ENCODE measurements at places on chromosomes 2 and 18.

- no peak for DNase-seq
These were observed 172.7 kb downstream of the BCL2 start for GRCh38 chr18:63146828-63147409.

- DNase-seq: no peak
These were observed 627 bp upstream of the GALR1 start for GRCh38 chr18:77248873-77249568.

- no peak for DNase-seq
These were observed 4.0 kb upstream of the RND3 start for GRCh38 chr2:150491430-150491829.

GRCh38 chr2:210009126-210009525, 6.7 kb downstream of the RPE start:
- DNase-seq: no peak

GRCh38 chr2:207086136-207086535, 79.6 kb downstream of the KLF7 start:
- DNase-seq: no peak

DNA sequence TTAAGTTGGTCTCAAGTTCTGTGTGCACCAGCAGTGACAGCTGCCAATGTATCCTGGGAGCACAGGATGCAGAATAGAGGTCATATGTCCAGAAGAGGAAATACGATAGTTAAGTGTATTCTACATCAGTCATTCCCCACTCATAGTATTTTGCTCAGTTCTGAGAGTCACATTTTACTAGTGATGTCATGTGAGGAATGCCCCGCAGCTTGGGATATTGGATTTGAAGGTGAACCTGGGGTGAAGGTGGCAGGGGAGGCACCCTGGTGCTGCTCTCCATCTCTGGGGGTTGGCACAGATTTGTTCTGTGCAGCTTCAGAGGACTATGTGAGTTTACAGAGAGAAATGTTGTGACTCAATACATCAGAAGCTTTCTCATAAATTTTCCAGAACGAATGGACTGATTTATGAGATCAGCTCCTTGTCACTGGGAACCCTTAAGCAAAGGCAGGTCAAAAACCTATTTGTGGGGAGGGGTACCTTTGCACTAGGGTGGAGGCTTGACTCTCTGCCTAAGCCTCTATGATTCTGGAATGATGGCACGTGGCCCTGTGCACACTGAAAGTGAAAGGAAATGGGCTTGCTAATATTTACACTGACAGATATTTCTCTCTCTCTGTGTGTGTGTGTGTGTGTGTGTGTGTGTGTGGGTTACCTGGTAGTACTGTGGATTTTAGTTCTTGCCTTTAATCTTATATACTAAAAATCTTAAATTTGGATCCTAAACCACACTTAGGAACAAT, 95.9 kb downstream of the NEB start:
- peak; percentile 30 for DNase-seq

- DNase-seq: no peak
These were observed 2.1 kb downstream of the HK2 start for GRCh38 chr2:74835831-74836674.

- no peak for DNase-seq
These were observed 244.7 kb upstream of the FOSL2 start for GRCh38 chr2:28148000-28148399.

DNA sequence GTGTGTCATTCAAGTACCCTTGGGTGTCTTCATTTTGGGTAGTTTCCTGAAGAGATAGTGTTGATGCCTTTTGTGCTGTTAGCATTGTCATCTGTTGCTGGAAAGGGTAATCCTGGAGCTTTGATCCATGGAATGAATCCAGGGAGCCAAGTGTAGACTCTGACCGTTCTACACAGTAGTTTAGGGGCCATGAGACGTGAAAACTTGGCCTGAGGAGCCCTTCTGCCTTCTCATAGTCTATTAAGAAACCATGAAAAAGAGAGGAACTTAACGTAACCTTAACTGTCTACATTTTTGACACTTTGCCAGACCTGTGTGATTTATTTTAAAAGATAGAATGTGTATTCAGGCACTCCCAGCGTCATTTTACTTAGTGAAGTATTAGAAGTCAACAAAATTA, 194.0 kb downstream of the BABAM2 start:
- no peak for DNase-seq

- DNase-seq: no peak
These were observed 84.3 kb downstream of the EFEMP1 start for GRCh38 chr2:55839182-55839819.

GRCh38 chr2:86038291-86039081, 67.2 kb downstream of the POLR1A start:
- peak; percentile 74 for DNase-seq

DNA sequence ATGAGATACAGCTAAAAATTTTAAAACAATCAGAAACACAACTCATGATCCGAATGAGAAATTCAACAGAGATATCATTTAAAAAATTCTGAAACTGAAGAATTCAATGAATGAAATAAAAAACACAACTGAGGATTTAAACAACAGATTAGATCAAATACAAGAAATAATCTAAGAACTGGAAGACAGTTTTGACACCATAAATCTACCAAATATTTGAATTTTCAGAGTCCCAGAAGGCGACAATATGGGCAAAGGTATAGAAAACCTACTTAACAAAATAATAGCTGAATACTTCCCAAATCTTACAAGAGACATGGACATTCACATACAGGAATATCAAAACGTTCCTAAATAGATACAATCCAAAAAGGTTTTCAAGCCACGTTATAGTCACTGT, 221.9 kb downstream of the OTX1 start:
- DNase-seq: no peak

DNA sequence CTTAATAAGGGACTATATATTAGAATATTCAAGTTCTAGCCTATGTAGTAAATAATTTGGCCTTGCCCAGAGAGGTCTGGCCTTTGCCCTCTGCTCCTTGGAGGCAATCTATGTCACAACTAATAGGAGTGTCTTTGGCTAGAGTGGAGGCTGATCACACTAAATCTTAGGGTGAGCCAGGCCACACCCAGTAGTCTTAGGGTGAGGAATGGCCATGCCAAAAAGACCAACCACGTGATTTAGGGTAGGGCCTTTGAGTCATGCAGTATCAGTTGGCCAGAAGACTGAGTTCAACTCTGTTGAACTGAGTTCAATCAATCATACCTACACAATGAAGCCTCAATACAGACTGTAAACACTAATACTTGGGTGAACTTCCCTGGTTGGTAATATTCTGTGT, 26.0 kb upstream of the FLACC1 start:
- DNase-seq: no peak

DNA sequence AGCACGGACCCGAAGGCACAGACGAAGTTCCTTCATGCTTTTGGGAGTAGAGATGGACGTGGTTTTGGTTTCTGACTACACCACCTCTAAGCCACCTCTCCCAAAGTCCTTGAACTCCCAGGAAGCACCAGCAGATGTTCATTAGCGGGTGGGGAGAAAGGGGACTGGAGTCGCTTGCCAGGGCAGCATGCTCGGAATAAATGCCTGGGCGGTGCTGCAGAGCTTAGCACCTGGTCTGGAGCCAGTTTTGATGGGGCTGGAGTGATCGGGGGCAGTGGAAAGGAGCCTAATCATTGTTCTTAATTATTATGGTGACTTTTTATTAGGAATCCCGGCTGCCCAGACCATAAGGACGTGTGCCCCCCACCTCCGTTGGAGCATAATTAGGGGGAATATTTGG, 220.8 kb downstream of the TFCP2L1 start:
- DNase-seq: no peak

GRCh38 chr2:13652531-13653313, 936.0 kb downstream of the TRIB2 start:
- DNase-seq: no peak

- no peak for DNase-seq
These were observed 218.7 kb downstream of the HNMT start for GRCh38 chr2:138182937-138183312.

DNA sequence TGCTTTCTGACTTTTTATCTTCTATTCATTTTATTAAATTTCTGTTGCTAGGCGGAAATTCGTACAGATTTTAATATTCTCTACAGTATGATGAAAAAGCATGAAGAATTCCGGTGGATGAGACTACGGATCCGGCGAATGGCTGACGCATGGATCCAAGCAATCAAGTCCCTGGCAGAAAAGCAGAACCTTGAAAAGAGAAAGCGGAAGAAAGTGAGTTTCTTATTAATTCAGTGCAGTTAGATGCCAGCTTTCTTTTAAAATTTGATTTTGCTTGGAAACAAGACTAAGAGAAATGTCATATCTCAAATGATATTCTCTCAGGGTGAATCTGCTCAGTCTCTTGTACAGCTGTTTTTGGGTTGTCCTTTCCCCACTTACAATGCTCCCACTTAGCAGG, 84.3 kb downstream of the MGAT5 start:
- DNase-seq: no peak

GRCh38 chr2:30679426-30680088, 127.7 kb downstream of the CAPN13 start:
- no peak for DNase-seq

GRCh38 chr2:68103709-68104055, 40.9 kb upstream of the C1D start:
- DNase-seq: no peak

GRCh38 chr2:121501031-121501430, 29.6 kb upstream of the RNU4ATAC start:
- no peak for DNase-seq

DNA sequence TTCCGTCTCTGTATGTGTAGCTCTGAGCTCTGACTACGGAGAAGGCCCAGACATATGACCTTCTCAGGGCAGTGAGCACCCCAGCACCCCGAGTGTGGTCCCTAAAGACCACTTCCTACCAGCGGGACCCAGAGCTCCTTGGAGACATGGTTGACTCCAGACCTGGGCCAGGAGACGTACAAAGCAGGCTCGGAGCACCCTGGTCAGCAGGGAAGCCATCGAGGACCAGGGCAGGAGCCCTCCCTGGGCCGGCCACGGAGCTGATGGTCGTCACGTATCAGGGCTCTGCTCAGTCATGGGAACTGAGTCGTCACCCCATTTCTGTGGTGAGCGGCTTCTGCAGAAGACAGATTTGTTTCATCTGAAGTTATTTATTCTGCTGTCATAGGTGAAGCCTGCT, 12.8 kb upstream of the NEU4 start:
- DNase-seq: no peak

DNA sequence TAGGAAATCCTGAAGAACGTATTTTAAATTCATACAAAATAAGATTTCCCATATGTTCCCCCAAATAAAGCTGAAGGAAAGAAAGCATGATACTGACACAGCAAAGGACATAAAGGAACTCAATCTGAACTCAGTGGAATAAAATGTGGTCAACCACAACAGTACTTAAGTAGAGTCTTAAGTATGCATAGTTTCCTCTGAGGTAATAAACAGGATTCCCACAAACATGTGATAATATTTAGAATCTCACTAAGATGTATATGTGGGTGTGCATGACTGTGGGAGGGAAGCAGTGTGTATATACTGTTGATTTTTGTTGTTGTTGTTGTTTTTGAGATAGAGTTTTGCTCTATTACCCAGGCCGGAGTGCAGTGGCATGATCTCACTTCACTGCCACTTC, 69.3 kb downstream of the NOL10 start:
- DNase-seq: no peak

GRCh38 chr18:74291771-74292540, at the start of gene CYB5A:
CYB5A (minus strand) TSS chr18:74291963; CDS start chr18:74291875, 88 bp downstream.
- peak; percentile 97 for DNase-seq

DNA sequence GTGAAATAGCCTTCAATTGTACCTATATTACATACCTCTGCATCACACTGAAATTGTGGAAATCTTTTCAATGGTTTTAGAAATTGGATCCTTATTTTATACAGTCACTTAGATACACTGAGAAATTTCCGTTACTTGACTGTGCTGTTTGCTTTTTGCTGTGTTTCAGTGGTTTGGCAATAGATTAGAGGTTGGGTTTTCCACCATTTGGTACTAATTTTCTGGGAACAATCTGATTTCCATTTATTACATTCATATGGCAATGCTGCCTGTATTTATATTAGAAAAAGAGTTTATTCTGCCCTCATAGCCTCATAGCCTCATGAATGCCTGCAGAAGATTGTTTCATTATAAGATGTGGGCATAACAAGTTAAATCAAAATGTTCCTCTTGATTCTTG, 285.0 kb downstream of the GULP1 start:
- DNase-seq: no peak

GRCh38 chr2:12064153-12064552, 317.7 kb downstream of the LPIN1 start:
- DNase-seq: no peak

DNA sequence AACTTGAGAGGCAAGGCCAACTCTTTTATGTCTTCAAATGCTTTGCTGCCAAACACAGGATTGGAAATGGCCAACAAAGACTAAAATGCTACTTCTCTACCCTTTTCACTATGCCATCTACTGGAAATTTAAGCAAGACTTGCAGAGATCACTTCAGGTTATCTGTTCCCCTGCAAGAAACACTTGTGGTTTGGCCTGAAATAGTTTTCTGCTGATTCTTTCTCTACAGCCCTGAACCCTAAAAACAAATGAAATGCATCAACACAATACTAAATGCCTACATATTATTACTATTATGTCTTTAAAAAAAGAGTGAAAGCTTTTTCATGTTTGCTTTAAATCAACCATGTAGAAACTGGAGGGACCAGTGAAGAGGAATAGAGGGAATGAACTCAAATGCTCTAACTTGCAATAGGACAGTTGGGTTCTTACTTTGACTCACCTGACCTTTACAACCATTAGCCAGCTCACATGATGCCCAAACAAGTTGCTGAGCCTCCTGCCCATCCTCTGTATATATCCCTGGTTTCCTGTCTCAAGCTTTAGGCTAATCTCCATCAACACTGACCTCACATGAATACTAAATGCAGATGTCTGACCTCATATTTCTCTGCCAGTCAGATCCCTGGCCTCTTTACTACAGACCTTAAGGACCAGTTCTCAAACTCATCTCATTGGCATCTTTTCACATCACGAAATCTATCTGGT, 17.5 kb upstream of the ADAM17 start:
- no peak for DNase-seq

DNA sequence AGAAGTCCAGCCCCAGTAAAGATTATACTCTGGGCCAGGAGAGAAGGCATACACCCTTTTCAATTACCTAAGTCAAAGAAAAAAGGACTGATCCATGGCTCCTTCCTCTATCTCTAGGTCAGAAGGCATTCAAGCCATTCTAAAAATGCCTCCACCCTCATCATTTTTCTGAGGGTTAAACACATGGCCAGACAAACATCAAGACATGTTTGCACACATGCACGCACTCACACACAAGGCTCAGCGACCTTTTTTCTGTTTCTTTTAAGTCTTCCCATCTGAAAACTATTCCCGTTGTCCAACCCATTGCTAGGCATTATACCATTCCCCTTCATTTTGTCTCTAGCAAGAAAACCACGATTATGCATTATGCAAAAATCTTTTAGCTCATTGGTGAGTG, 126.6 kb downstream of the EN1 start:
- DNase-seq: no peak

DNA sequence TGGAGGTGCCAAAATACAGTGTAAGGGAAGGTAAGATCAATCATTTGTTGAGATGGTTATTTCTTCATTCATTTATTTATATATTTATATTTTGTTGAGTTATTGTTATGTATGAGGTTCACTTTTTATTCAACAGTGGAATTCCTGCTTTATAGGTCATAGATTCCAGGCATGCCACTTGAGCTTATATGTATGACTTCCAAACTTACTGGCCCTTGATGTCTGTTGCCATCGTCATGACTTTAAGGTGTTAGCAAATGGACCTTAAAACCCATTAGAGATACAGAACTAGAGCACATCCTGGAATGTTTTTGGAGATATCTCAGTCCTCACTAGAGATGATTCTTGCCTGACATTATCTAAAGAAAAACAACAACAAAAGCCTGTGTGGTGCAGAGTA, 25.9 kb downstream of the CCDC85A start:
- DNase-seq: no peak
